ENCODE measurements at places on chromosomes 2 and 18.
A peak's percentile ranks its signal among the peaks of the same experiment; 100 is the strongest.

DNA sequence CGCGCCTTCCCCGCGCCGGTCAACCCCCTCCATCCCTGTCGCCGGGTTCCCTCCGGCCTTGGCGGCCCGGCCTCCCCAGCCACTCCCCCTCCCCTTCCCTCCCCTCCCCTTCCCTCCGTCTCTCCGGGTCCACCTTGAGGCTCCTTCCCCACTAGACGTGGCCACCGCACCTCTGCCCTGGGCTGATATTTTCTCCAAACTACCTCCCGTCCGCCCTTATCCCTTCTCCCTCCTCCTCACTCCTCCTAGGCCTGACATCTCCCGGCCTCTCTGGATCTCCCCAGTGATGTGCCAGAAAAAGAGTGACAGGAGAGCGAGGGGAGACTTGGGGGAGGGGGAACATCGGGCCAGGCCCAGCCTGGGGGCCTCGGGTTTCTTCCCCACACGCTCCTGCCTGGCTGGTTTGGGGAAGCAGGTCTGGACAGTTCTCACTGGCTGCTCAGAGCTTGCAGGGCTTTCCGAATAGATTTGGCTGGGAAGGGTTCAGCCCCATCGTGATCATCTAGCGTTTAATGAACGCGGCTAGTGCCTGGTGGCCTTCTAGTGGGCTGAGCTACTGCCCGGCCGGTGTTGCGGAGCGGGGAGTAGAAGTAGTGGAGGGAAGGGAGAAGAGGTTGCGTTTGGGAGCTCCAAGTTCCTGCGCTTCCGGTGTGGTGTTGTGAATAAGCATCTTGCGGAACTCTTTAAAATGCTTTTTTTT lies 641 bp downstream of the MAPRE3 start:
- no peak for DNase-seq

- DNase-seq: no peak
Measured at GRCh38 chr18:64851726-64852125, 702.8 kb upstream of the LINC00305 start.

DNA sequence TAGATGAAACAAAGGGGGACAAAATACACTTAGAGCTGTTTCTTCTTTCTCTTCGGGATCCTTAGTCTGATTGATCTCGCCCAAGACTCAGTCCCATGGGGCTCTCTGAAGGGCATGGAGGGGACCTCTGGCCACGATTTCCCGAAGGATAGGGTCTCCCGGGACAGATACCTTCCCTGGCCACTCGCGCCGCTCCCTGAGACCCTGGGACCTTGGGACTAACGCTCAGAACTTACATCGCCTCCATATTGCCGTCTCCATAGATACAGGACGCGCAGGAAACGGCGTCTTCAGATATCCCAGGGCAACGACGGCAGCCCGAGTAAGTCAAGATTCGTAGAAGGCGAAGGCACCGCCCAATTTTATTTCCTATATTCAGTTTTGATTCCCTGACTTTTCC lies at the start of gene CFAP65:
Gene CFAP65, minus strand, starts transcription at position 265 of the 400 bp plus-strand sequence. CDS start 2,468 bp downstream, outside the sequence.
- no peak for DNase-seq

DNA sequence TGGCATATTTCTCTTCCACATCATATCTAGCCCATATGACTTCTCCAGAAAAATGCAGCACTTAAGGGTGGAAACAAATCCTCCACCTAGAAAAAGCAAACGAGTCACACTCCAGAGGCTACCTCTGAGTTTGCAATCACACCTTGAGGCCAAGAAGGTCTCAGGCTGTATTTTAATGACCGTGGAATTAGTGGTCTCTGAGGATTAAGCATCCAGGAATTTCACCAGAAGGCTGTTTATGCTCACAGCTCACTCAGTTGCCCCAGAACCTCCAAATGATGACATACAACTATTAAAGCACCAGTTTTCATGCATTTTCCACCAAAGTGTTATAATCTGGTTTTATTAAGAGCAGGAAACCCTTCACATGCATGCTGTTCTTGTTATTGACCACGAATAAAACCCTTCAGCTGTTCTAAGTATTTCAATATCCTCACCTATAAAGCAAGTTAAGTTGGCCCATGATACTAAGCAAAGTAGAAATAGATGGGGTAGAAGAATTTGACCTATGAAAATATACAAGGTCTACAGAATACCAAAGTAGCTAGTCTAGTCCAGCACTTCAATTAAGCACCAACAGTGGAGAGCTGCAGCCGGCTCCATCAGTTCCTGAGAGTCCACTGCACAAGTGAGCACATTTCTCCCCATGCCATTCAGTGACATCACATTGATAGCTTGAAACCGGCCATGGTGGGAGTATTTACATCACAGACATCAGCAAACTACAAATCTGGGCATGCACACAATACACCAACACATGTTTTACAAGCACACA lies 39.5 kb upstream of the SLC14A1 start:
- DNase-seq: no peak

- DNase-seq: no peak
Measured at GRCh38 chr2:196286821-196287220, 115.4 kb upstream of the STK17B start.

GRCh38 chr2:3105814-3106569 lies 271.6 kb downstream of the EIPR1 start:
- DNase-seq: no peak

- DNase-seq: no peak
Measured at GRCh38 chr2:121094101-121094500, 190.9 kb downstream of the TFCP2L1 start.

- DNase-seq: no peak
Measured at GRCh38 chr18:67518566-67518965, 2.0 kb upstream of the DSEL start.

GRCh38 chr18:64032312-64032711 lies 62.4 kb downstream of the SERPINB8 start:
- no peak for DNase-seq

- no peak for DNase-seq
Measured at GRCh38 chr2:141496810-141497209, 634.0 kb downstream of the LRP1B start.

DNA sequence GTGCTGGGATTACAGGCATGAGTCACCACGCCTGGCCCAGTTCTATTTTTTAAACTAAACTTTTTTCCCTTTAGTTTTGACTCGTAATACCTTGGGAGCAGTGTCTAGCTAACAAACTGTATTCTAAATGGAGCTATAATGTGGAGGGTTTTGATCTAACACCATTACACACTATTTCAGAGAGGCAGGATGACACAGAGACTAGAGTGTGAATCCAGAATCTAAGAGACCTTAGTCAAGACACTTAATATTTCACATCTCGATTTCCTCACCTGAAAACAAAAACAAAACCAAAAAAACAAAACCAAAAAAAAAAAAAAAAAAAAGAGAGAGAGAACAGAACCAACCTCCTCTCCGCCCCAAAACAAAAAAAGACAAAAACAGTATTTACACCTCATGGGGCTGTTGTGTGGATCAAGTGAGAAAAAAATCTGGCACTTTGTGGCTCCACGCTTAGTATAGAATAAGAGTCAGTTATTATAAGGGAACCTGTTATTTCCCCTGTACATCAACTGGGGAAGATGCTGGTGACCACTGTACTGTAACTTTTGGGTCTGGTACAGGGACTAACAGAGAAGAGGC lies 31.3 kb downstream of the DARS1 start:
- DNase-seq: no peak

DNA sequence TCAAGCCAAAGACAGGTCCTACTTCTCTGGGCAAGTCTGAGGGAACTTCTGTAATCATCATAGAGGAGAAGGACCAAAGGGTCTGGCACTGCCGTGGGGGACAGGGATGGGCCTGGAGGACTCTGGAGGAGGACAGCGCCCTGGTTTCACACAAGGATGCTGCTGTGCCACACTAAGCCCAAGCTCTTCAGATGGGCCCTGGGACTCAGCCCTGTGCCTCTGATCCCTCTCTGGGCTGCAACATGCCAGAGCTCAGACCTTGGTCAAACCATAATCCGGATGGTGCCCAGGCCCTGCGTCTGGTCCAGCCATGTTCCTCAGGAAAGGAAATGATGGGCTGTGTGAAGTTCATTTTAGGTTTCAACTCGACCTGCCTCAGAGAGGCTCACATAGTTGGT lies 222.0 kb upstream of the COPS8 start:
- no peak for DNase-seq

- no peak for DNase-seq
Measured at GRCh38 chr2:37684809-37685208, 13.4 kb upstream of the CDC42EP3 start.

- DNase-seq: no peak
Measured at GRCh38 chr2:241863536-241863954, 4.9 kb upstream of the PDCD1 start.

- DNase-seq: no peak
Measured at GRCh38 chr2:95530734-95531133, 46.2 kb upstream of the TRIM43B start.

- no peak for DNase-seq
Measured at GRCh38 chr2:55961318-55961911, 37.8 kb upstream of the EFEMP1 start.

DNA sequence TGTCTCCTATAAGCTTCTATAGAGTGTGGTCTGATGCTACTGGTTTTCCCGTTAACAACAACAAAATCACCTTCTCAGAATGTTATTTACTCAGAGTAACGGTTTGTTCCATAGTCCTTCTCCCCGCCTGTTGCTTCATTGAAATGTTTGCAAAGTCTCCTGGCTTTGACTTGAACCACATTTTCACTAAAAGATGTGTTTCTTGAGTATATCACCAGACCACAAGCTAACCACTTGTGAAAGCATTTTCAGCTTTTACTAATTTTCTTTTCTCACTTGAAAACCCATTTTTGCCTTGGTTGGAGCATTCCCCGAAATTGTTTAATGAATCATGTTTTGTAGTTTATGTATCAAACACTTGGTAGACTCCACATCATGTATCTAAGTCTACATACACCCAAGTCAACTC lies 121.2 kb downstream of the DPP4 start:
- DNase-seq: no peak

- DNase-seq: peak; percentile 70
Measured at GRCh38 chr18:3448838-3449511, 997 bp upstream of the TGIF1 start.

DNA sequence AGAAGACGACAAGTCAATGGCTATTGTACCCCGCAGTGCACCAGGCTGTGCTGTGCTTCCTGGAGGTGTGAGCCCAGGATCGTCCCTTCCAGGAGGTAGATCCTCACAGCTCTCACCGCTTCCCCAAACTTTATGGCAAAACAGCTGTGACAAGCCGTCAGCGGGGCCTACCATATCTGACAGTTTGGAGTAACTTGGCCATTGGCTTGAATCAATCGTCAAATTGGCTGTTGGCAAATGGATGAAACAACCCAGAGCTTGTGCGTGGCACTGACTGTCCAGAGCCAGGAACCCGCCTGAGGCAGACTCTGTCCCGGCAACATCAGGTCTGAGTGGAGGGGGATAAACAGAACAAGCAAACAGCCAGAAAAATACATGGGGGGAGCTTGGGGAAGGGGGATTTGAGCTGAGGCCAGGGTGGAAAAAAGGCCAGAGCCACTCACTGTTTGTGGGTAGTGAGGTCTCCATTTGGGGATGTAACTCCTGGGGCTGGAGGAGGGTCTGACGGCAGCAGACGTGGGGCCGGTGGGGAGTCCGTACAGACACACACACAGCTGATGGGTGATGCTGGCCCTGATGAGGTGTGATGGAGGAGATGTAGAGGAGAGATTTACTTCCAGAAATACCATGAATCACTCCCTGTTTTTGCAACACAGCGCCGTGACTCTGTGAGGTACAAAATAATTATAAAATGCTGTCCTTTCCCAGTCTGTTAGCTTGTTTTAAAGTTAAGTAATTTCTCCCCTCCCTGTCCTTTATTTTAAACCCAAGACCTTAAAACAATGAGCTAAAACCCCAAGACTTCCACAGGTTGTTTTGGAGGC lies 174.8 kb downstream of the TWIST2 start:
- DNase-seq: no peak

GRCh38 chr2:156300337-156300736 lies 32.2 kb downstream of the NR4A2 start:
- no peak for DNase-seq

DNA sequence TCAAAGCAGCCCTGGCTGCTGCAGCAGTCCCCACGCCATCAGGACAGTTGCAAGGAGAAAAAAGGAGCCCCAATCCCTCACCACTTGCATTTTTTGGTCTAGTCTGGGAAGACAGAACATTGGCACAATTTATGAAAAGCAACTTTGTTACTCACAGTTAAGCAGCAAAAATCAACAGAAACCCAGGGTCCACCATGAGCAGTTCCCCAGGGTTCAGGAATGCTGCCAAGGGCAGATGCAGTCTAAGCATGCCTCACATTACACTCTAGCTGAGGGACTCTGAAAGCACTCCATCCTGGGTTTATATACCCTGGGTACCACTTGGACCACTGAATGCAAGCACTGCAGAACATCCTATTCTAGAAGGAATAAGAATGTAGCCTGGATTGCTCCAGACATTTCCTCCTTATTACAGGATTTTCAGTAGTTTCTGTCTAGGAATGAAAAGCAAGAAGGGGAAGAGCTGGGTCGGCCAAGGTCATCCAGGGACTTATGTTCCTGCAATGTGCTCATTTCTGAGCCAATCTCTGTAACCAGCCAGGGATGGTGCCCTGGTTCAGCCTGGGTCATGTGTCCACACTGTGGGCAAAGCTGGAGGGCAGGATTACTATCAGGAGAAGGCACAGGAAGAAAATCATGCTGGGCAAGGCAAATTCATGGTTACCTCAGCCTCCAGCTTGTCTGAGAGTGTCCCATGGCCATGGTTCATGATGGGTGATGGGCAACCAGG lies 19.5 kb upstream of the TMEM163 start:
- no peak for DNase-seq

DNA sequence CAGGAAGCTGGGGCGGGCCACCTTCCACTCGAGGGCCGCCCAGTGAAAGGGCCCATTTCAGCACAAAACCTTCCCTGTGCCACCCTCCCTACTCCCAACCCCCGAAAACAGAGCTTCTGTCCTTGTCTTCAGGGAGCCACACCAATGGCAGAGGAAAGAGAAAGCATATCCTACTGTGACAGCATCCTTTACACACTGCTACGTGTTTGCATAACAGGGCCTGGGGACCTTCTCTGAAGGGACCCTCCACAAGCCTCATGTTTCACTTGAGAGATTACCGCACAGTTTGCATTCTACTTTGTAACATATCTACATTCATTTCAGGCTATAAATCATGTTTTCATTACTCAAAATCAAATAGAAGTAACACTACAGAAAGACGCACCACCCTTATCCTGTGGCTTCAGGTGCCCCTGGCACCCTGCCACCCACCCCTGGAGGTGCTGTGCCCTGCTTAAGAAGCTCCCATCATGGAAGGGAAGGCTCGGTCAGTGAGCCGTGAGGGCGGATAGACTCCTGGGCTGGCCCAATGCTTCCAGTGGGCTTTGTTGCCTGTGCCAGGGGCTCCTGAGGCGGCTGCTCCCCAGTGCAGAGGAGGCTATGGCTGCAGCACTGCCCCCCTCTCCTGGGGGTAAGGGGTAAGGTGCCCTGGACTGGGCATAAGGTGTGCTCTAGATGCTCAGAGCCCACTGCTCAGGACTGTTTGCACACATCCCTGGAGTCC lies 52.0 kb downstream of the EIPR1 start:
- DNase-seq: no peak

DNA sequence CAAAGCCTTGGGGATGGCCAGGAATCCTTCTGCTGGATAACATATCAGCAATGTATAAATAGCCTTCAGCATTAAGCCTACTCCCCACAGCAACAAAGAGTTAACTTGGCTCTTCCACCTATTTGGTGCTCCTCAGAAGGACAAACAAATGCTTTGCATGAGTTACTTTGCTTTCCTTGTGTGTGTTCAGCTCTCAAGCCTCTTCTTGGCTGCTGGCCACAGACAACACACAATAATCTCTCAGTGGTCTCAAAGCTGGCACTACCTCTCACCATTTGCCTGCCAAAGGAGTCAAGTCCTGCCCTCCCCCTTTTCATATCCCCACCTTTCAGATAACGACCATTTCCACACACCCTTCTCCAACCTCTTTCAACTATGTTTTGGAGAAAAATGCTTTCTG lies 17.5 kb downstream of the FTCDNL1 start:
- no peak for DNase-seq
